ENCODE measurements at places on chromosomes 7 and 10.

GRCh38 chr7:140230516-140230860 lies 53.7 kb upstream of the KDM7A start:
- peak; percentile 58 for DNase-seq

DNA sequence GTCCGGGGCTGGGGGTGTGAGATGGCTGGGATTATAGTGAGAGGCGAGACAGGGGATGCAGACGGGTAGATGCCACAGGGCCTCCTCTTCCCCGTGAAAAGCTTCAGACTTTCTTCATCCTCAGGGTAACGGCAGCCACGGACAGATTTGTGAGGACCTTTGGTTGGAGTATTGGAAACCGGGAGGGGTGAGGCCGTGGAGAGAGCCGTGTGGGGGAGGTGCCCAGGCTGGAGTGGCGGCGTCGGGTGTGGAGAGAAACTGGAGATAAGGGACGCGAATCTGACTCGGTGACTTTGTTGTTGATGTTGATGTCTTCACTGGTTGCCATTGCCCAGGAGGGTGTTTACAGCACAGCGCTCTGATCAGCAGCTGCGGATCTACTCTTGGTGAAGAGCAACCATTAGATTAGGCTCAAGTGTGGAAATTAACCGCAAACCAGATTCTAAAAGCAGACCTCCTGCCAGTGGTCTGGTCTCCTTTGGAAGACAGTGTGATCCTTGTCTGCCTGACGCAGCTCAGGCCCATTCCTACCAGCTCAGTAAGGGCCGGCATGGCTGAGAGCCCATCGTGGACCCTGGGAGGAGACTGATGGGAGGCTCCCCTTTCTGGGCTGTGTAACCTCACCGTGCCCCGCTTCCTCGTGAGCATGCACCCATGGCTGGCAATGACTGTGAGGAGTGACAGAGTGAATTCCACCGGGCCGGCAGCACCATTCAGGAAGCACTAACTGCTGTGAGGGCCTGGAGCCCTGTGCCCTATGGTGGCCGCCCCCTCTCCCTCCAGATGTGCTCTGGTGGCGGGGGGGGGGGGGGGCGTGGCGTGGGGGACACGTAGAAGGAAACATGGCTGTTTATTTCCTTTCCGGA lies 90.3 kb downstream of the INPP5A start:
- DNase-seq = peak; percentile 50

GRCh38 chr7:116630932-116631671 lies 40.9 kb upstream of the MET start:
- no peak for DNase-seq

- no peak for DNase-seq
Measured at GRCh38 chr10:50508315-50509051, 115.3 kb downstream of the SGMS1 start.

DNA sequence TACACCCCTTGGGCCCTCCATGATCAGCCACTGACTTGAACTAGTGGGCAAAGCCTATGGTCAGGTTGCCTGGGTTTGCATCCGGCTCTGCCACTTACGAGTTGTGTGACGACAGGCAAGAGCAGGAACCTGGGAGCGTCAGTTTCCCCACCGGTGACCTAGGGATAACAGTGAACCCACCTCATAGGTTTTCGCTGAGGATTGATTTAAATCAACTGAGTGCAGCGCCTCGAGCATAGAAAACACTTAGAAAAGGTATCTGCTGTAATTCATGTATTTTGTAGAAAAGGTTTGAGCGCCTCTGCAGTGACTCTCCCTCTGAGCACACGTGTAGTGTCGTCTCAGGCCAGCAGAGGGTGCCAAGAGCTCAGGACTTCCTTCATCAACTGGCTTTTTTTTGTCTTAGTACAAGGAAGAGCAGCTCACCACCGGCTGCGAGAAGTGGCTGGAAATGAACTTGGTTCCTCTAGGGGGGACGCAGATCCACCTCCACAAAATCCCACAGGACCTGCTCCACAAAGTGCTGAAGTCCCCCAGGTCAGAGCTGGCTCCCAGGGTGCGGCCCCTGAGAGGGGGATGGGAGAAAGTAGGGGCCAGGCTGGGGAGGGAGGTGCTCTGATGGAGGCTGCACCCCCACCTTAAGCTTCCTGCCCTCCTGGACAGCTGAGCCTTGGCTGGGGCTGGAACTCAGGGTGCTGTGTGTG lies 27.7 kb downstream of the BTBD16 start:
- DNase-seq = peak; percentile 91

GRCh38 chr7:87154166-87154565 lies 1.9 kb downstream of the DMTF1 start:
- DNase-seq = no peak

DNA sequence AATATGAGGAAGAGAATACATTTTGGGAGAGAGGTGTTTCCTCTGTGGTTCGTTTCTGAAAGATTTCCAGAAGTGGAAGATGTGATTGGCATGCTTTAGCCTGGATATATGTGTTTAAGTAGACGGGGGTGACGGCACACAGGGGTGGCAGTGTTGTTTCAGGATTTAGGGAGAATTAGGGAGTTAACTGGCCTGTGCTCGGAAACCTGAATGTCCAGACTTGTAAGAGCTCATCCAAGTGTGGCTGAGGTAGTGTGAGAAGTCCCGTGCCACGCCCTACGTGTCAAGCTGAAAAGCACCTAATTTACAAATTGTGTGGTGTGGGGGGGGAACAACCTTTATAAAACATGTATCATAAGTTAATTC lies 1.1 kb downstream of the RALA start:
- peak; percentile 61 for DNase-seq

DNA sequence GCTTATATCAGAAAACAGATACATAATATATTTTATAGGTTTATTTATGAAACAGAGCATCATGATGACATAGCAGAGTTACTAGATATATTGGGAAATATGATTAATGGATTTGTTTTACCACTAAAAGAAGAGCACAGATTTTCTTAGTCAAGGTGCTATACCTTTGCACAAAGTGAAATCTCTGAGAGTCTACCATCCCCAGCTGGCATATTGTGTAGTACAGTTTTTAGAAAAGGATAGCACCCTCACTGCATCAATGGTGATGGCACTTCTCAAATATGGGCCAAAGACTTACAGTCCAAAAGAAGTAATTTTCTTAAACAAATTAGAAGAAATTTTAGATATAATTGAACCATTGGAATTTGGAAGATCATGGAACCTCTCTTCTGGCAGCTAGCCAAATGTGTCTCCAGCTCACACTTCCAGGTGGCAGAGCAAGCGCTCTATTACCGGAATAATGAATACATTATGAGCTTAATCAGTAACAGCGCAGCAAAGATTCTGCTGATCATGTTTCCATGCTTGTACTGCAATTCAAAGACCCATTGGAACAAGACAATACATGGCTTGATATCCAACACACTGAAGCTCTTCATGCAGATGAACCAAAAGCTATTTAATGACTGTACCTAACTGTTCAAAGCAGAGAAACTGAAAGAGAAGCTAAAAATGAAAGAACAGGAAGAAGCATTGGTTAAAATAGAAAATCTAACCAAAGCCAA lies 21.9 kb upstream of the CREB3L2 start:
- DNase-seq = no peak

GRCh38 chr7:142880876-142881505 lies 4.6 kb downstream of the TRPV6 start:
- DNase-seq = peak; percentile 46

- DNase-seq = no peak
Measured at GRCh38 chr7:149799397-149800168, 26.2 kb upstream of the ZNF467 start.

- DNase-seq = no peak
Measured at GRCh38 chr10:19911886-19912285, 95.7 kb downstream of the PLXDC2 start.

Measured in adipocyte (in vitro differentiated cells).